ENCODE measurements at places on chromosomes 4 and X. TPM values are rescaled to one million over a fixed set of nuclear protein-coding genes. Genes with fewer than 3 reads are reported as not detected.

The RTL9 gene
- not detected for total RNA-seq

The CITED1 gene
- total RNA-seq: 0.72 TPM

The FAM3A gene
- 45.3 TPM for total RNA-seq

The ARHGAP24 gene
- total RNA-seq: 2.6 TPM

The SPANXC gene
- total RNA-seq: not detected

The NAP1L3 gene
- 0.15 TPM for total RNA-seq

The GABRG1 gene
- total RNA-seq: not detected

The LUZP4 gene
- not detected for total RNA-seq

The PDCL2 gene
- not detected for total RNA-seq

The CUL4B gene
- total RNA-seq: 29.6 TPM

The ETDB gene
- total RNA-seq: not detected

The ATG4A gene
- 11.7 TPM for total RNA-seq

The DUX4 gene
- total RNA-seq: not detected

The DGKK gene
- not detected for total RNA-seq

The MAGEB1 gene
- total RNA-seq: not detected

The DMP1 gene
- not detected for total RNA-seq

The MTMR8 gene
- not detected for total RNA-seq

The SPP1 gene
- total RNA-seq: not detected

The DOK7 gene
- 1.1 TPM for total RNA-seq

The INPP4B gene
- total RNA-seq: 17.6 TPM

The SULT1B1 gene
- total RNA-seq: 0.21 TPM

The FREM3 gene
- not detected for total RNA-seq

The BLTP1 gene
- 28.0 TPM for total RNA-seq

The SNCA gene
- 34.8 TPM for total RNA-seq

The NELFA gene
- 30.1 TPM for total RNA-seq

The BBS7 gene
- total RNA-seq: 25.5 TPM

The TRIM61 gene
- 0.26 TPM for total RNA-seq

The BEND4 gene
- not detected for total RNA-seq

The HS6ST2 gene
- total RNA-seq: 23.9 TPM

The NPY2R gene
- not detected for total RNA-seq

The C4orf50 gene
- total RNA-seq: not detected

The HMX1 gene
- not detected for total RNA-seq

The ODAPH gene
- total RNA-seq: not detected

The FOXO4 gene
- 7.7 TPM for total RNA-seq

The MAML3 gene
- total RNA-seq: 0.89 TPM

The NPFFR2 gene
- total RNA-seq: not detected

The CDS1 gene
- total RNA-seq: 11.5 TPM

The ATP8A1 gene
- total RNA-seq: 0.19 TPM

The SH2D1A gene
- not detected for total RNA-seq

The MAOB gene
- total RNA-seq: 0.27 TPM

The CTAG2 gene
- total RNA-seq: not detected

The ARAP2 gene
- total RNA-seq: 12.0 TPM

The BEX1 gene
- not detected for total RNA-seq

The GAGE2A gene
- not detected for total RNA-seq

The HTR2C gene
- not detected for total RNA-seq

The XAGE1A gene
- not detected for total RNA-seq

The RAB41 gene
- total RNA-seq: not detected

The DHX15 gene
- total RNA-seq: 114 TPM

The SH3RF1 gene
- 17.4 TPM for total RNA-seq

The SLC49A3 gene
- total RNA-seq: not detected

The F8 gene
- 6.1 TPM for total RNA-seq

The UCHL1 gene
- 1.3 TPM for total RNA-seq

The SOWAHB gene
- 0.12 TPM for total RNA-seq

Data from MCF 10A (cell line).